Mesothelial cell of epicardium (in vitro differentiated cells): ENCODE measurements at places on chromosomes 4 and X.

DNA sequence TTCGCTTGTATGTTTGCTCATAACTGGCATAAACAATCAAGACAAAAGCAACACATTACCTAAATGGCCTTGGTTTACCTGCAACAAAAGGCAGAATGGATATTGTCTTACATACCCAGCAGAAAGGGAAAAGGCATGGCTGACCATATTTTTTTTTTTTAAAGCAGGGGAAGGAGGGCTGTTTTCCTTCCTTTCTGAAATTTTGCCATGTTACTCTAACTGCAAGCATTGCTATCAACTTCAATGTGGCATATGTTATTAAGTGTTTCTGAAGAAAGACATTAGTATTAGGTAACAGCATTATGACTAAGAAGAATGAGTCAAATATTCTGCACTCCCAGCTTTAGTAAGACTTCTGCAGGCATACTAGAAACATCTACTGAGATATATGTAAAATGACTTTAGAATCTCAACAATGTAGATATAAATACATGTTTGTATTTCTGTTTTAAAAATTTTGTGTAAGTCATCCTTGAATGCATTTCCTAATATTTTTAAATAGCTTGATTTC lies 512.6 kb upstream of the FAM241A start:
- no peak overlapping the region for H3K27ac ChIP-seq
- H3K4me1 ChIP-seq: peaks cover 31% of the 10 kb centered on the region
- no peaks in the 10 kb centered on the region for H3K27me3 ChIP-seq

DNA sequence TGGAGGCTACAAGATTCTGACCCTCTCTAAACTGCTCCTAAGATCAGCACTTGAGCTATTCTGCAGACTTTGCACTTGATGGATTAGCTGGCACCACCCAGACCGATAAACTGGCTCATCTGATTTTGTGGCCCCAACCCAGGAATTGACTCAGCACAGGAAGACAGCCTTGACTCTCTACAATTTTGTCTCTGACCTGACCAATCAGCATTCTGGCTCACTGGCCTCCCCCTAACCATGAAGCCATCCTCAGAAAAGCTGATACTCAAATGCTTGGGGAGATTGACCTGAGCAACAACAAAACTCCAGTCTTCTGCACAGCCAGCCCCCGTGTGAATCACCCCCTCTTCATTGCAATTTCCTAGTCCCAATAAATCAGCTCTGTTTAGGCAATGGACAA lies 195.4 kb upstream of the PPP1R2C start:
- H3K4me3 ChIP-seq: no peak overlapping the region
- no peaks in the 10 kb centered on the region for H3K27me3 ChIP-seq
- peaks cover 3% of the 10 kb centered on the region for H3K36me3 ChIP-seq
- H3K27ac ChIP-seq: no peak overlapping the region
- peaks cover 11% of the 10 kb centered on the region for H3K4me1 ChIP-seq

DNA sequence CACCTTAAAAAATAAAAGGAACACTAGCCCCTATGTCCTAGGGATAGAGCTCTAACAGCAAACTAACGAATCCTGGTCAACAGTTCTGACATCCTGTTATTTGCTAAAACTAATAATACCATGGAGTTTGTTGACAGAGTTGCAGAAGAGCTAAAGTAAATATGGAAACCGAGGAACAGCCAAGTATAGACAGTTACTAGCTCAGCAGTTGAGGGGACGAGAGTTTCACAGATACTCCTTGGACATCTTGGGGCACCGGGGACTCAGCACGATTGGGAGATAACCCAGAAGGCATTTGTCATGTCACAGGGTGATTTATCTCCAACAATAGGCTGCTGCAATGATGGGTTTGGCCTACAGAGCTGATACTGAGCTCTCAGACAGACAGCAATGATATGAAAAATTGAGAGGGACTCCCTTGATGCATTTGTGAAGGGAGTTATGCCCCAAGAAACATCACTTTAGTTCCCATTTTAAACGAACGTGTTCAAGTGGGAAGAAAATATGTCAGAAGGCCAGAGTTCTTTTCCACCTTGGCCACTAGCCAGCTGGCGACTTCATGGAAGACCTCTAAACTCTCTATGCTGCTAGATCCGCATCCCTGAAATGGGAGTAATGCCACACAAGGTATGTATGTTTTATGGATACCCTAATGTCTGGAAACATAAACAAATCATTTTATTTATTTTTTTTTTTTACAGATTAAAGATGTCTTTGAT lies 48.6 kb downstream of the TSC22D3 start:
- no peak overlapping the region for H3K27ac ChIP-seq
- H3K4me3 ChIP-seq: no peak overlapping the region
- no peaks in the 10 kb centered on the region for H3K36me3 ChIP-seq
- DNase-seq: no peak
- peaks cover under 1% of the 10 kb centered on the region for H3K27me3 ChIP-seq

DNA sequence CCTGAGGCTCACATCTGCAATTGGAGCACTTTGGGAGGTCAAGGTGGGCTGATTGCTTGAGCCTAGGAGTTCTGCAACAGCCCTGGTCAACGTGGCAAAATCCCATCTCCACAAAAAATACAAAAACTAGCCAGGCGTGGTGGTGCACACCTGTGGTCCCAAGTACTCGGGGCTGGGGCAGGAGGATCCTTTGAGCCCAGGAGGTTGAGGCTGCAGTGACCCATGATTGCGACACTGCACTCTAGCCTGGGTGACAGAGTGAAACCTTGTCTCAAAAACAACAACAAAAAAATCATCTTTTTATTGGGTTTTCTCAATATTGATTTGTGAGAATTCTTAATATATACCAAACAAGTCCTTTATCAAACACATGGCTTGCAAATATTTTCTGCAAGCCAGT lies 64.9 kb downstream of the ANKRD17 start:
- H3K27me3 ChIP-seq: no peaks in the 10 kb centered on the region
- no peak for DNase-seq
- H3K36me3 ChIP-seq: peaks cover 15% of the 10 kb centered on the region
- H3K4me3 ChIP-seq: no peak overlapping the region
- peaks cover 2% of the 10 kb centered on the region for H3K4me1 ChIP-seq

- peak overlapping the region; percentile 79 for H3K27ac ChIP-seq
- H3K4me1 ChIP-seq: peaks cover 26% of the 10 kb centered on the region
- H3K27me3 ChIP-seq: peaks cover 32% of the 10 kb centered on the region
- peak overlapping the region; percentile 83 for H3K4me3 ChIP-seq
Observed at GRCh38 chr4:186104890-186105646, 564 bp downstream of the FAM149A start.
